Panc1 (cell line): ENCODE measurements at places on chromosomes 7 and 10. TPM values are rescaled to one million over a fixed set of nuclear protein-coding genes. Genes with fewer than 3 reads are reported as not detected.

The ARHGEF35 gene
- total RNA-seq, result 12.0 TPM

DNA sequence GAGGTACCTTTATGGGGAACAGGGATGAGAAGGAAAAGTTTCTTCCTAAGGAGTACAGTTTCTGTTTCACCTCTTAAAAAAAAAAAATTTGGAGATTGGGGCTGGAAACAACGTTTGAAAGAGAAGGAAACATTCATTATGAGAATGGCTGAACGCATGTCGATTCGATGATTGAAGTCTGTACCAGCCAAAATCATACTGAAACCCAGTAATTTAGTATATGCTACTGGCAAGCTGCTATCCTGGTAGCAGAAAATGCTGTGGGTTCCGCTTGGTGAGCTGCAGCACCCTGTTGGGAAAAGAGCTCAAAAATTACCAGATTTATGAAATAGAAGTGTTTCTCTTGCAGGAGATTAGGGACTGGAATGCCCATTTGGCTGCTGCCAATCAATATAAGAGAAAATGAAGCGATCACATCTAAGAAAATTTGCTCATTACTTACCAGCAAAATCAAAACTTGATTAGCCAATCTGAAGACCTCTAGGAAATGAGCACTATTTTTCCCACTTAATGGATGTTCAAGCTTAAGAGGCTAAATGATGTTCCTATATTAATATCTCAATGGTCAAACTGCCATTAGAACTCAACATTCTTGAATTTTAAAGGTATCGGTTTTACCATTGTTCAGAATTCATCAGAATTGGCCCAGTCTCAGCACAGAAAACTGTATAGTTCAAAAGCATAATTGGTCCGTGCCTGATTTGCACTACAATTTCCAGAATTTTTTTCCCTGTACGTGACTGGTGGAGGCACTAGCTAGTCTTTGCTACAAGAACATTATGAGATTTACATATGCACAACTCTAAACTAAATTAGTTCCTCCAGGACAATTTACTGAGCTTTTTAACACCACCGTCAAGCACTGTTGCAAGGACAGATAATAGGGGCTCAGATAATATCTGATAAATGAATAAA, 1.2 kb upstream of the ITGB1 start:
- no peak for DNase-seq

The SEC61G gene
- 197 TPM for total RNA-seq

- no peak for DNase-seq
Measured at GRCh38 chr10:69883310-69884023, 81.8 kb downstream of the COL13A1 start.

The EVX1 gene
- total RNA-seq, result 0.10 TPM

The TIAL1 gene
- 236 TPM for total RNA-seq

GRCh38 chr7:47241112-47242065, 340.5 kb downstream of the TNS3 start:
- DNase-seq, result no peak

DNA sequence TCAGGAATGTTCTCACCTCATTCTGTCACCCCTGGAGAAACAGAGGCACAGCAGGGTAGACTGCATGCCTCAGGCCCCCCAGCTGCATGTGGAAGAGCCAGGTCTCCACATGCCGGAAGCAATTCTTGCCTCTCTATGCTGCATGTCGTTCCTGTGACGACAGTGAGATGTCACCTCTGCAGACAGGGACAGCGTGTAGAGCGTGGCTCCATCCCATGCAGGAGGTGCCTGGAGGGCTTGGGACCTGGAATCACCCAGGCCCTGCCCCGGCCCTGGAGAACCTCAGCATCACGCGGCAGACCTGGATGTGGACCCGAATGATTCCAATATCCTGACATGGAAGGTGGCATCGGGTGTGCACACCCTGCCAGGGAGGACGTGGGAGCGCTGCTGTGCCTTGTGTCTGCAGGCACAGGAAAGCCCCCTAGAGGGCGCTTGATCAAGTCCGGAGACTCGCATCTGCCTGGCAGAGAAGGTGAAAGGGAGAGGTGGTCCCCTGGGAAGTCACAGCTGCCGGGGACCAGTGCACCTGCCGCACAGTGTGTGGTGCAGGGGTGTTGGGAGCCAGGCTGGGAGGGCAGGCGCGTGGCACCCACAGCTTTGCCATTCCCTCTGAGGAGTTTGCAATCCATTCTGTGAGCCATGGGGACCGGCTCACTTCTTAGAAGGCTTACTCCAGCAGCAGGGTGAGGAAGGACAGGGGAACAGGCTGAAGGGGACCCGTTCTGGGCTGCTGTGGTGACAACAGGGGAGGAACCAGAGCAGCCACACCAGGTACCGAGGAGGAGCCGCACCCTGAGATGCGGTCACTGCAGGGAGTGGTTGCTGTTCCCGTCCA, 45.3 kb upstream of the EN2 start:
- DNase-seq, result peak; percentile 22

DNA sequence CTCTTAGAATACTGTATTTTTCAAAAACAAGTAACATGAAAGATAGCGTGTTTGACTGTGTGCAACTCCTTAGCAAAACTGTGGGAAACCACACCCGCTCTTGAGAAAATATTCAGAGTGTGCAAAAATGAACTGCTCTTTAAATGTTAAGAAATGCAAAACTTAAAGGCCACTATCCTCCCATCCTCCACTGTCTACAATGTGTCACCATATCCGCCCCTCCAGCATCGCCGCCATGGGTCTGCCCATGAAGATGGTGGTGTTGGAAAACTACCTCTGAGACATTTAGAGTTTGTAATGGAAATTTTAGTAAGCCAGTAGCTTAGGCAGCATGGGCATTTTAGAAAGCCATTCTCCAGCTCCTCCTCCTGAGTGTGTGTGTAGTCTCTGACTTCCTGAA, 20.1 kb upstream of the NMT2 start:
- no peak for DNase-seq

The NRCAM gene
- total RNA-seq, result 0.21 TPM

DNA sequence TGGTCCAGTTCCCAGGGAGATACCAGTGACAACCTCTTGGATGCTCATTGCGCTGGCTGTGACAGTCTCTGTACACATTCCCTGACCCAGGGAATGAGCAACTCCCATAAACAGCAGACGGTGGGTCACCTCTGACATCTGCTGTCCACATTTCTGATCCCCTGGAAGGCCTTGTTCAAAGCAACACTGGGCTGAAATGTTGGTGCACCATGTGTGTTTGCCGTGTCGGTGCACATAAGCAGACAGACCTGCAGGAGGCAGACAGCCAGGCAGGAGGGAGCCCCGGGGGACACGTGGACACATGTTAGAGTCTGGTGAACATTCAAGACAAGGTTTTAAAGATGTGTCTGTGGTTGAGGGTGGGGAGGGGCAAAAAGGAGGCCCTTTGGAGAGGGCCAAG, 254.9 kb downstream of the PLXNA4 start:
- DNase-seq, result no peak

DNA sequence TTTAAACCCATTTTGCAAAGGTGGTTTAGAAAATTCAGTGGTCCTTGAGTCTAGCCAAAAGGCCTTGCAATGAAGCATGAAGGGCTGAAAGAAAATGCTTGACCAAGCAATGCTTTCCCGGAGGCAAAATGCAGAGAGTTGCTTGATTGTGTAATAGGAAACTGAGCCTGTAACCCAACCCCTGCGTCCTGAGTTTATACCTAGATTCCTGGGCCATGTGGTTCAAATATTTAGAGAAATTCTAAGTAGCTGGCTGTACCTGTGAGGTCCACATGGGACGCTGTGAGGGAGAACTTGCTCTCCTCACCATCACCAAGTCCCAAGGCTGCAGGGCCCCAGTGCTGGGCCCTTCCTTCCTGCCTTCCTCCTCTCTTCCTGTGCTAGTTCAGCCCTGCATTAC, 45.7 kb downstream of the CXCL12 start:
- DNase-seq, result no peak

The TBX20 gene
- total RNA-seq, result not detected

DNA sequence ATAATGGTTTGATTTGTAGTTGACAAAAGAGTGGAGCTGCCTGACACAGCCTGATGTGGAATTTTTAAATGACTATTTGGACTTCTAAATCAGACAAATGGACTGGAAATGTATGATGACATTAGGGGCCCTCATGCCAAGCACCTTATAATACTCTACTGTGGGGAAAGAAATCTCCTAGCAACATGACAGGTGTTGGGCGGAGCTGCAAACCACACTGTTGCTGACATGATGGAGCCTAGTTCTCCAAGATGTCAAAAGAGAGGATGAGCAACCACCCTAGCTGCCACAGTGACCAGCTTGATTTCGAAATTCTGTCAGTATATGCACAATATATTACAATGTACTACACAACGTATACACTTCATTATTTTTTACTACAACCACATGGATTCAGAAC, 65.8 kb downstream of the RHOBTB1 start:
- DNase-seq, result no peak

DNA sequence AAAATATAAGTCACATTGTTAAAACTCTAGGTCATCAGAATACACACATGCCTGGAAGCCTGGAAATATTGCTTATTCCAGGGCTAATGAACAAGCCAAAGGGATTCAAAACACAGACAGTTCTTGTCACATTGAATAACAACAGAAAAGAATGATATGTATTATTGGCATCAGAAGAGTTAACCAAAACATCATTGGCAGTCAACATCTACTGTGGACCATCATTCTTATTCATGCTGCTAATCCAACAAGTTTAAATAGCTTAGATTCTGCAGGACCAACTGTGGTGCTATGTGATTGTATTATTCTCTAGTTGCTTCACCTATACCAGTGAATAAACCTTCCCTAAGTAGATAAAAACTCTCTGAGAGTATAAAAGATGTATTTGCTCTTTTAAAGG, 198.3 kb downstream of the NEBL start:
- DNase-seq, result no peak

DNA sequence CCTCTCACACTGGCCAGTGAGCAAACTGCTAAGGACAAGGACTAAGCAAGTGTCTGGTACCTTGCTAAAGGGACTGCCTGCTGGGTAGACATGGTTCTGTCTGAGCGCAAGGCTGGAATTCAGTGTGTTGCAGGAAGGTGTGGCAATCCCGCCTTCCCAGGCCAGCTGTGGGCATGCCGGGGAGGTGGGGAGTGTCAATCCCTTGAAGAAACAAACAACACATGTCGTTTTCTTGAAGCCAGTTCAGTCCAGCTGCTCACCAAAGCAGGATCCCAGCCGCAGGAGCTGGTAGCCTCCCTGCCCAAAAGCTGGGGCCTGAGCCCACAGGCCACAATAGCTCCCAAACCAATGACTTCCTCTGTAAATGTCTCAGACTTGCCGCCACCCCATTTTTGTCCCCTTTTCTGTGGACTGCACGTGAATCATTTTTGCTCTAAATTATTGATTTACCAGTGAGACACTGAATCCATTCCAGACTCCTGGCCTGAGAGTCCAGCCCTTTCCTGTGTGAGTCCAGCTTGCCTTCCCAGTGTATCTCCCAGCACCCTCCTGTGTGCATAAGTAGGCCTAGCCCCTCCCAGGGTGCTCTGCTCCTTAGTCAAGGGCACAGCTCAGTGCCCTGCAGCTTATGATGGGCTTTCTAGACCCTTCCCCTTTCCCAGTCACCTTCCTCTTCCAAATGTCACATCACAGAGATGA, 166.8 kb downstream of the RGS10 start:
- DNase-seq, result no peak

DNA sequence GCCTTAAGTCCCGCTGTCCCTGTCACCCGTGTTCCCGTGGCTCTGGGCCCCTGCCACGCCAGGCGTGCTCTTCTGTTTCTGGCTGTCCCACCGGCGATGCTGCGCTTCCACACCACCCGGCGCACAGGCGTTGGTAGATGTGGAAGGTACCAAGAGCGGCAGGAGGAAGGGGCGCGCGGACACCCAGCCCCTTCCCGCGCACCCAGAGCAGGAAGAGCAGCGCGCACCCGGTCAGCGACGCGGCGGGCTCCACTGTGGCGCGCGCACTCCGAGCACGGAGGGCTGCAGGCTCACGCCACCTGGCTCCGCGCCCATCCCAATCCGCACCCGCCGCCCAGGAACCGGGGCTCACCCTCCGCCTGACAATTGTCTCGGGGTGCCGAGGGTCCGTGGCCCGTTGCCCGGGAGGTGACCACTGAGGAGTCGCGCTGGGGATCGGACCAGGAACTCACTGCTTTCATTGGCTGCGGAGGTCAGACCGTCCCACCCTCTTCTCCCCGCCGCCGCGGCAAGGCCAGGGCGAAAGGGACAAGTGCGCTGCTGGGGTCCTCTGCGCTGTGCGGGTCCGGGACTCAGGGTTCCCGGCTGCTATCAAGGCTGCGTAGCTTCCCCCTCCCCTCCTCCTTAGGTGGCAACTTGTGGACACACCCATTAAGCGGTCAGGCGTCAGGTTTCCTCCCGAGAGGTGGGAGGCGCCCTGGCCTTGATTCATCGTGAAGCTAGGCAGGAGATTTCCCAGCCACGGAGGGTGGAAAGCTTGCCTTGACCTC, 121.6 kb upstream of the ZNF92 start:
- no peak for DNase-seq

DNA sequence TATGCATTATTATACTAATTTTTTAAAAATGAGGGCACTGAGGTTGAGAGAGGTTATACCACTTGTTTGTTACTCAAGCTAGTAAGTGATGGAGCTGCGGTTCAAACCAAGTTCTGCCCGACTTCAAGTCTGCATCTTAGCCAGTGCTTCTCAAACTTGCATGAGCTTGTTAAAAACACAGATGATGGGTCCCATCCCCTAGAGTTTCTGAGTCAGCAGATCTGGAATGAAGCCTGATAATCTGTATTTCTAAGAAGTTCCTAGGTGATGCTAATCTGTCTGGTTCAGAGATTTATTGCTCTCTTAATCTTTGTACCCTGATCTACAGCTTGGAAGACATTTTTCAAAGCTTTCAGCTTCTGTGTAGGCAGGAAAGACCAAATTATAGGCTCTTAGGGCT, 67.7 kb upstream of the CC2D2B start:
- no peak for DNase-seq
